ENCODE measurements at places on chromosomes 1 and 21.
A peak's percentile ranks its signal among the peaks of the same experiment; 100 is the strongest.

DNA sequence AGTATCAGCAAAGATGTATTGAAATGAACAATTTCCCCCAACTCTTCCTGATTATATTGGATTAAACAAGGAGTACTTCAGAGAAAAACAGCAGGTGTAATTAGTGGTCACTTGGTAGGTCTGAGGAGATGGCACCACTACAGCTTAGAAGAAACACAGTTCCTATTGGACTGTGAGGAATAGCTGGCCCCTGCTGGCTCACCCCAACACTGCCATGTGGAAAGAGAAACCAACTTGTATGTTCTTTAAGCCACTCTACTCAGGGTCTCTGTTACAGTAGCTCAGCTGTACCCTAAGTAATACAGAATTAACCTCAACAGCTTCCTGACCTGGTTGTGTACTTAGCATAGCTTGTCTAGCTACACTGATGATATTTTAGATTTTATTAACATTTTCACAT is 26.5 kb upstream of the MTR start:
- DNase-seq, result no peak

GRCh38 chr1:207214453-207214852 is 107.0 kb upstream of the CD55 start:
- DNase-seq, result no peak

DNA sequence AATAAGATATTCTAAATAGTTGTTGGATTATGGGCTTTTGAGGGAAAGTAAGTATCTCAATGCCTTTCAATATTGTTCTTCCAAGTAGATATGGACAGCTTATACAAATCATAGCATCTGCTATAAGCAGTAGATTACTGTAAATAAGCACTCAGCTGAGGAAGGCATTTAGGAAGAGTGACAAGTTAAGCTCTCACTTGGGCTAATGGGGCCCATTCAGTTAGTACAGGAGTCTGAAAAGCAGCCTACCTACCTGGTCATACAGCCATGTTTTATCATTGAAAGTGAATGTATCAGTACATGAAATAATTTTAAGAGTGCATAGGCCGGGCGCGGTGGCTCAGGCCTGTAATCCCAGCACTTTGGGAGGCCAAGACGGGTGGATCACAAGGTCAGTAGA is 73.1 kb downstream of the APP start:
- no peak for DNase-seq

GRCh38 chr1:220878191-220879075 is 810 bp upstream of the HLX start:
- no peak for DNase-seq

GRCh38 chr1:44684525-44684924 is 10.0 kb downstream of the ARMH1 start:
- DNase-seq, result peak; percentile 35

GRCh38 chr1:40635763-40636500 is 29.6 kb downstream of the RIMS3 start:
- DNase-seq, result no peak

- DNase-seq, result no peak
These were observed 137.0 kb upstream of the LMO4 start for GRCh38 chr1:87191646-87192045.

- no peak for DNase-seq
These were observed 386.4 kb upstream of the CHRM3 start for GRCh38 chr1:238999944-239000343.

DNA sequence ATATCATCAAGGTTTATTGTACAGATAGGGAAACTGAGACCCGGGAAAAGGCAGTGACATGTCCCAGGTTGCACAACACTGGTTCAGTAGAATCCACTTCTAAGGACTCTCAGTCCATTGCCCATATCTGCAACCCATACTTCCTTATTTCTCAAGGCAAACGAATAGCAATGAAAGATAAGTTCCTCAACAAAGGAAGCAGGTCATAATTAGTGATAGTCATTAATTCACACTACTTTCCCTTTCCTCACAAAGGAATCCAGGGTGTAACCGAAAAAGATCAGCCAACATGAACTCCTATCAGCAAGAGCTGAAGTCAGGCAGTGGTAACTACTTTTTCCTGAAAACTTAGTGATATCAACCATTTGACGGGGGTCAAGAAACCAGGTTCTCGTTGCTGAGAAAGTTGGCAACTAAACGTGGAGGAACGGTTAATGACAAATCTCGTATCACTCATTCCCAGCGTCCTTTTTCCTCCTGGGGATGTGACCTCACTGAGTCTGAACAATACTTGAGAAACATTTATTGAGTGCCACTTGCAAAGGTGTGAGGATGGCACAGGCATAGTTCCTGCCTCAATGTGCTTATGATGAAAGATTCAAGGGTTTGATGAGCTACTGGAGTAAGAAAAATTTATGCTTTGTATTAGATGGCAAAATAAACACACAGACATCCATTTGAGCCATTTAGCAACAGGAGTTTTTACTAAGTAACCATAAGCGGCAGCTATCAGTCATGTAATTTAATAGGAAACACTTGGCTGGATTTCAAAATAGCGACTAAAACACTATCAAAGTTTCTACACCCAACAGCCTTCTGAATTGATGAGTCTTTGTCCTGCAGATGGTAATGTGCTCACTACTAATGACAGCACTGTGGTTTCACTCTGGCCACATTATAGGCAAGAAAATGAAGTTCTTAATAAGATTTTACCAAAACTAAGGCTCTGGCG is 82.3 kb downstream of the PLPP3 start:
- no peak for DNase-seq

- DNase-seq, result no peak
These were observed 22.4 kb downstream of the DYRK3 start for GRCh38 chr1:206657751-206658150.

GRCh38 chr1:226362891-226363447 is 44.9 kb downstream of the PARP1 start:
- no peak for DNase-seq

DNA sequence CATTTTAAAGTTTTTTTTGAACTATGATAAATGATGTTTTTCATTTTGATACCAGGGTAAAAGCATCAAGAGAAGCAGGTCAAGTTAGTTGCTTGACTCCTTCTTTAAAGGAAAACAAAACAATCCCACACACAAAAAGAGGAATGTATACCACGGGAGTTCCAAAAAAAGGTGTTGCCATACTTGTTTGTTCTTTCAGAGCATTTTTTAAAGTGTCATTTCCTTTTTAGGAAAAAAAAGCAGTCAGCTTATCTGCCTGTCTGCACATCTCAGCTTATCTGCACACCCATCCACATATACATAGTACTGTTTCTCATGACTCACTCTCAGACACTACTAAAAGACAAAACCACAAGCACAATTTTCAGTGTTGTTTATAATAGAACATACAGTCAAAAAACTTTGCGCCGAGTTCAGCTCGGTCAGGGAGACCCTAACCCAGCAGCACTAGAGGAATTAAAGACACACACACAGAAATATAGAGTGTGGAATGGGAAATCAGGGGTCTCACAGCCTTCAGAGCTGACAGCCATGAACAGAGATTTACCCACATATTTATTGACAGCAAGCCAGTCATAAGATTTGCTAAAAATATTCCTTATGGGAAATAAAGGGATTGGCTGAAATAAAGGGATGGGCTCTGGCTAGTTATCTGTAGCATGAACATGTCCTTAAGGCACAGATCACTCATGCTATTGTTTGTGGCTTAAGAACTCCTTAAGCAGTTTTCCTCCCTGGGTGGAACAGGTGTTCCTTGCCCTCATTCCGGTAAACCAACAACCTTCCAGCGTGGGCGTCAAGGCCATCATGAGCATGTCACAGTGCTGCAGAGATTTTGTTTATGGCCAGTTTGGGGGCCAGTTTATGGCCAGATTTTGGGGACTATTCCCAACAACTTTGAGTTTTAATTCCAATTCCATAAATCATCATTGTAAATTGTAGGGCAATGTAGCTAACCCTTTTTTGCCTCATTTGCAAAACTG is 11.4 kb upstream of the MNDA start:
- DNase-seq, result no peak

GRCh38 chr1:228050571-228051231 is 31.8 kb upstream of the ARF1 start:
- no peak for DNase-seq

- DNase-seq, result no peak
These were observed 410.2 kb downstream of the MATN1 start for GRCh38 chr1:30313176-30313575.

- DNase-seq, result no peak
These were observed 65.6 kb downstream of the KDM1A start for GRCh38 chr1:23084880-23085279.

DNA sequence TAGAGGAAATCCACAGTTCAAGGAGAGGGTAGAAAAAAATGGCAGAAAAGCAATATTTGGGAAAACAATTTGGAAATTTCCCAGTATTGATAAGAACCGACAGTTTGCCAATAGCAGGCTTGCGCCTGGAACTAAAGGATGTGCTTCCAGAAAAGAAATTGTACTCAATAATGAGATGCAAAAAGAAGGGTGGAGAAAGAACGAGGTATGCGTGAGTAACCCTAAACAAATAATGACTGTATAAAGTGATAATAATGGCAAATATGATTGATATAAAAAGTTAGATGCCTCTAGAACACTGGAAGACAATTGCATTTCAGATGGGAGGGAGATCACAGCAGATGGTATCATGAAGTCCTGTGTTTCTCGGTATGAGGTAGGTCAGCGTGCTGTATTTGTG is 458.9 kb downstream of the DSCAM start:
- no peak for DNase-seq

GRCh38 chr1:19860418-19860817 is 21.8 kb upstream of the OTUD3 start:
- no peak for DNase-seq

GRCh38 chr21:22855581-22855980 is 1857.4 kb downstream of the NCAM2 start:
- DNase-seq, result no peak

GRCh38 chr1:53614231-53615021 is 124.5 kb downstream of the GLIS1 start:
- no peak for DNase-seq

GRCh38 chr1:109977657-109978378 is 6.7 kb upstream of the AHCYL1 start:
- no peak for DNase-seq

GRCh38 chr1:24502065-24502708 is 449 bp upstream of the RCAN3 start:
- no peak for DNase-seq

- DNase-seq, result no peak
These were observed 11.2 kb upstream of the RCSD1 start for GRCh38 chr1:167618789-167619188.

GRCh38 chr1:167136191-167136614 is 42.3 kb downstream of the STYXL2 start:
- no peak for DNase-seq

DNA sequence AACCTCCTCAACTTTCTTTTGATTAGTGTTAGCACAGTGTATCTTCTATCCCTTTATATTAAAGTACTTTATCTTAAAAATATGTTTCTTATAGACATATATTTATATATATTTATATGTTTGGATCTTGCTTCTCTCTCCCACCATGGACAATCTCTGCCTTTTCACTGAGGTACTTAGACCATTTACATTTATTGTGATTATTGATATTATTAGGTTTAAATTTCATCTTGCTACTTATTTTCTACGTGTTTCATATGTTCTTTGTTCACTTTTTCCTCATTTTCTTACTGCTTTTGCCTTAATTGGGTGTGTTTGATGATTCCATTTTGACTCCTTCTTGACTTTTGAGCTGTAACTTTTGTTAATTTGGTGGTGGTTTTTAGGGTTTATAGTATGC is 70.7 kb downstream of the POFUT2 start:
- DNase-seq, result no peak

- DNase-seq, result no peak
These were observed 12.9 kb downstream of the C1orf116 start for GRCh38 chr1:207019661-207020060.

DNA sequence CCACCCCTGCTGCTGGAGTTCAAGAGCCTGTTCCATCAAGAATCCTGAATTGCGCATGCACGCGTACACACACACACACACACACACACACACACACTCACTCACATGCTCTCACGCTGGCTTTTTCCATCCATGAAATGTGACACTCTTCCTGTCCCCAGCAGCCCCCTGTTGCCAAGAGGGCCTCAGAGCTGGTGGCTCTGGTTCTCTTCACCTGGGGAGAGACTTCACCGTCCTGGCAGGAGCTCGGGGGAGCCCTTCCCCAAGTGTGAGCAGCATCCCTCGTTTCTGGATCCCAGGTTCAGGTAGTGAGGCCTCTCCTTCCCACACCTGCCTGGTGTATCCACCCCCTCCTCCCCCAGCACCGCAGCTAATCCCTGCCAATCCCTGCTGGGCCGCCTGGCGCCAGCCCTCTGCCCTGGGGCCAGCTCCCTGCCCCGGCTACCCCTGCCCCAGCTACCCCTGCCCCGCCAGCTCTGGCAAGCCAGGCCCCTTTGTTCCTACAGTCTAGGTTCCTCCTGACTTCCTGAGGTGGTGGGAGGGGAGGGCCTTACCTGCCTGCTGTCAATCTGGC is 9.9 kb downstream of the PLOD1 start:
- DNase-seq, result no peak

DNA sequence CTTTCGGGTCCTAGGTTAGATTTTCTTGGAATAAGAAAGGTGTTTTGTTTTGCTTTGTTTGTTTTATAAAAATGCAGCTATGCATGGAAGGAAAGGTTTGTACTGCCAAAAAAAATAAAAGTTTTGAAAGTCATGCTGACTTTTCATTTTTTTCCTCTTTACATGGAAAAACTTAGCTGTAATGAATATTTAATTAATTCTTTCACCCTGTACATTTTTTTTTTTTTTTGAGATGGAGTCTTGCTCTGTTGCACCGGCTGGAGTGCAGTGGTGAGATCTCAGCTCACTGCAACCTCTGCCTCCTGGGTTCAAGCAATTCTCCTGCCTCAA is 48.7 kb downstream of the NENF start:
- no peak for DNase-seq

- DNase-seq, result no peak
These were observed 123.8 kb downstream of the PLXNA2 start for GRCh38 chr1:208120431-208120790.

- DNase-seq, result no peak
These were observed 1.1 kb downstream of the PUSL1 start for GRCh38 chr1:1309251-1310108.

DNA sequence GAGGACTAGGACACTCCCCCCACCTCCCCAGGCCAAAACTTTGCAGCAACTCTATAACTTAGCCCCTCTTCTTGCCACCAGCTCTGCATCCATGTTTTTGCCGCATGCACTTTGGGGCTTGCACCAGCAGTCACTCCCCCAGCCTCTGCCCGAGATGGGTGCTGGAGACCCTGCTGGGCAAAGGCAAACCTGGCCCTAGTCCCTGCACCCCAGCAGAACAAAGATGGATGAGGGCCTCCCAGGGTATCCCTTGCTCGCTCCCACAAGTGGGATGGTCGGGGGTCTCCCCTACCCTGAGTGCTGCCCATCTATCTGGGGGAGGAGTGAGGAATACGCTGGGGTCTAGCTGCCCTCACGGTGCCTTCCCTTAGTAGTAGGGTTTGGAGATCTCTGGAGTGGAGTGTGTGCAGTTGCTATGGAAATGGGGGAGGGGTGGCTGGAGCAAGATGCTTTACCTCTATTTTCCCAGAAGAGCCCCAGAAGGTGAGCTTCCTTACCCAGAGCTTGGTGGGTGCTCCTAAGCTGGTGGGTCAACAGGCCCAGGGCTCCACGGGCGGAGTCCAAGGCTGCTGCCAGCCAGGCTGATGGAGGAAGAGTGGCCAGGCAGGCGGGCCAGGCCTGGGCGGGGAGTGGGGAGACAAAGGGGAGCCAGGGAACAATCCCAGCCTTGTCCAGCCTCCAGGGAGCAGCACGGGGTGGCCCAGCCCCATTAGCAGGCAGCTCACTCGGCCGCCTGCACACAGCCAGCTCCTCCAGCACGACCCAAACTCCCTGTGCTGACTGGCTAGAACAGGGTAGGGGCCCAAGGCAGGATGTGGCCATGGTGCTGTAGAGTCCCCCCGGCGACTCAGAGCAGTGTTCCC is at the start of gene PAQR6:
Gene PAQR6 (minus strand): TSS at position 597 of the 863 bp plus-strand sequence. CDS start 1,325 bp downstream, outside the sequence.
- DNase-seq, result no peak

All from GM18507 (cell line).